ENCODE measurements at places on chromosomes 2 and 18. TPM values are rescaled to one million over a fixed set of nuclear protein-coding genes. Genes with fewer than 3 reads are reported as not detected.

DNA sequence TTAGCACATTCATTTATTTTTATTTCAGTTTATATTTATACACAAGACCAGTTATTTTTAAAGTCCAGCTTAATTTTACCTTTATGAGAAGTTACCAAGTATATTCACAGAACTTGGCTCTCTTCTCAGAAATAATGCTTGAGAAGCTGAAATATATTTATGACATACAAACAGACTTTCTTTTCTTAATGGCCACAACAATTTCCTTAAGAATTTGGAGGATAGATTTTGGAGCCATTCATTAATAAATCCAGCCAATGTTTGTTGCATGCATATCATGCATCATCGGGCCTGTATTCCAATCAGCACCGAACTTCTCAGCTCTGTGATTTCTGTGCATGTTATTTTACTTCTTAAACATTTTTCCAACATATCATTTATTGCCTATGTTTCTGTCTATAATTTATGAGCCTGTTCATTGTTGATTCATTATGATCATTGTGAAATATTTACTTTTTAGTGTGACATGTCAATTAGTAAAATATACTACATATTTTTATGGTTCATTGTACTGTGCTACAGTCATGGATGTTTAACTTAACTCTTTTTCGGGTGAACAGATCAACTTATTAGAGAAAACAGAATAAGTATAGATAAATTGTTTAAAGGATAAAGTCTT lies 3.5 kb downstream of the GULP1 start:
- no peak for DNase-seq

GRCh38 chr18:71398531-71398930 lies 1109.7 kb downstream of the SOCS6 start:
- DNase-seq, result no peak

GRCh38 chr2:171411791-171412483 lies 21.9 kb downstream of the METTL8 start:
- DNase-seq, result no peak

- no peak for DNase-seq
Measured at GRCh38 chr2:54725343-54726099, 2.1 kb downstream of the EML6 start.

The ABCG8 gene
- not detected for total RNA-seq

DNA sequence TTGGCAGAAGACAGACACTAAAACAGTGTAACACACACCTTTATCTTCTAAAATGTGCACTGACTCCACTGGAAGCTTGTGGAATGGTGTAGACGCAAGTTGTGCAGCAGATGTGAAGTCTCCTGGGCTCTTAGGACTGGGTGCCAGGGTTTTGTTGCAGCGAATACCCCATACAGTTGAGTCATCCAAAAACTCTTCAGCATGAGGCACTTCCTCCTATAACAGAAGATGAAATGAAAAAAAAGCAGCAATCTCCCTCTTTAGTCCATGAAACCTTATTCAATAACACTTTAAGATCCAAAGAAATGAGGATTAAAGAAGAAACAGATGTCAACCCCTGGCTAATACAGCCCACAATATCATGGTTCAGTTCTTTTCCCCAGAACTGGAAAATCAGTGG lies 22.2 kb downstream of the BUB1 start:
- no peak for DNase-seq

The ERFE gene
- 18.3 TPM for total RNA-seq

DNA sequence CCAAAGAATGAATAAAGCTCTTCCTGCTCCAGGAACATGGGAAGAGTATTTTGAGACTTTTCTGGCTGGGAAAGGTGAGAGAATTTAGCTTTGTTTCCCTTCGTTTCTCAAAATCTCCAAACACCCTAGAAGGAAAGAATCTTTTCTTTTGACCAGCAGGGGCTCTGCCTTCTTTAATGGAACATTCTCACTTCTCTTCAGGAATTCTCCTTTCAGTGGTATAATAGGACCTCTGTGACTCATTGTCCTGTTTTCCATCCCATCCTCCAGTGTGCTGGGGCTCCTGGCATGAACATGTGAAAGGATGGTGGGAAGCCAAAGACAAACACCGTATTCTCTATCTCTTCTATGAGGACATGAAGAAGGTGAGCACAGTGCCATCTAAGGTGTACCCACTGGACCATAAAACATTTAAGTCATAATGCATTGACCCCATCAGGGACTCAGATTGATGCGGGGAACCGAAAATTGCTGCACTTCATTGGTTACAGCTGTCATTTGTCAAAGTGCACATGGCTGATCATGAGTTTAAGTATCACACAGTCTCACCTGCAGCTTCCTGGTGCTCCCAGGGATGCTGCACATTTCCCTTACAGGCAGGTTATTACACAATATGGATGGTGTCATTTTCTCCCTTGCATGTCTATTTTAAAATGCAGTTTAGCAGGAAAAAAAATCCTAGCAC lies 5.5 kb downstream of the SULT1C4 start:
- no peak for DNase-seq

GRCh38 chr2:27737676-27738348 lies 33.7 kb upstream of the MRPL33 start:
- DNase-seq, result peak; percentile 94
